ENCODE measurements at places on chromosomes 5 and 9.
A peak's percentile ranks its signal among the peaks of the same experiment; 100 is the strongest.

GRCh38 chr9:128927731-128928411 is 7.1 kb downstream of the PHYHD1 start:
- peak; percentile 44 for DNase-seq

DNA sequence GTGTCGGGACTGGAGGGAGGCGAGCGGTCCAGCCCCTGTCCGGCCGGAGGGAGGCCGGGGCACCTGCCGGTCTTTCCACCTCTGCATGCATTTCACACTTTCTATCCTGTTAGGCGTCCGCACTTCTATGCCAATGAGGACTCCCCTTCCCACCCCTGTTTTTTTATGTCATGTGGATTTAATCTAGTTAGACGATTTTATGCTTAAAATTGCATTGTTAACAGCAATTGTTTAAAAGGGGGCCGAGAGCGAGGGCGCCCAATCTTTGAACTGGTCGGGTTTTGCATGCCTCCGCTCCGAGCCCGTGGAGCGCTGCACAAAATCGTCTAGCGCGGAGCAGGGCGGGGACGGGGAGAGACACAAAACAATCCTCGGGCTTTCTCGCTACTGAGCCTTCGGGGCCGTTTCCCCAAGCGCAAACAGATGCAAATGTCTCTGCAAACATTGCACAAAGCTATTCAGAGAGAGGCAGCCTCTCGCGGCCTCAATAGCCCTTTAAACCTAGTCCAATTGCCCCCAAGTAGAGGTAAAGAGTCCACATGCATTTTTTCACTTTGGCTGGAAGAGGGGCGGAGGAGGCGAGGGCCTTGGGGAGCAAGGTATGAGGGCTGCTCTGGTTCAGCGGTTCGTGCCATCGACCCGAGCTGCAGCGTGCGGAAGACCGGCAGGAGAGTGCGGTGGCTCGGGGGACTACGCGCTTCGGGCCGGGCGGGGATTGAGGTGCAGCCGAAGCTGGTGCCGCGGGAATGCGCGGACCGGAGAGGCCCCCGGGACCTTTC is 37.5 kb upstream of the TIFAB start:
- no peak for DNase-seq

- no peak for DNase-seq
Observed at GRCh38 chr9:84368601-84369000, 28.0 kb upstream of the SLC28A3 start.

DNA sequence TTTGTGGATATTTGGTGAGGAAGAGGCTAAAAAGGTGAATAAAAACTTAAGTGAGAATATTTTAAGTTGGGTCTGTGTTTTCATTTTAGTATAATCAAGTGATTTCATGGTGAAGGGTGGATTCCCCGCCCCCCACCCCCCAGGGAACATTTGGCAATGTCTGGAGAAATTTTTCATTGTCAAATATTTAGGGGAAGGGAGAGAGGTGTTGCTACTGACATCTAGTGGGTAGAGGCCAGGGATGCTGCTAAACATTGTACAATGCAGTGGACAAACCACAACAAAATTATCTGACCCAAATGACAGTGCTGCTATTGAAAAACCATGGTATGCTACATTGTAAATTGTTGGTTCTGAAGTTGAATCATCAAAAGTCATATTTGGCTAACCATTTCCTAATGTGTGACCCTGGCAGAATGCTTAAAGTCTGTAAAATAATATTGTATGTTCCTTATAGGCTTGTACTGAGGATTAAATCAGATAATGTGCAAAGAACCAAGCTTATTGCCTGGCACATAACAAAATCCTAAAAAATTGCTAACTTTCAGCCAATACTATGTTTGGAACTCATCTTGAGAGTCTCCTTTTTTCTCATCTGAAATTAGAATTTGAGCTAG is 5.6 kb downstream of the C5orf24 start:
- DNase-seq: peak; percentile 35

- DNase-seq: peak; percentile 25
Observed at GRCh38 chr5:55308254-55308836, 556 bp downstream of the MTREX start.

- no peak for DNase-seq
Observed at GRCh38 chr5:41955432-41956024, 30.4 kb downstream of the FBXO4 start.

DNA sequence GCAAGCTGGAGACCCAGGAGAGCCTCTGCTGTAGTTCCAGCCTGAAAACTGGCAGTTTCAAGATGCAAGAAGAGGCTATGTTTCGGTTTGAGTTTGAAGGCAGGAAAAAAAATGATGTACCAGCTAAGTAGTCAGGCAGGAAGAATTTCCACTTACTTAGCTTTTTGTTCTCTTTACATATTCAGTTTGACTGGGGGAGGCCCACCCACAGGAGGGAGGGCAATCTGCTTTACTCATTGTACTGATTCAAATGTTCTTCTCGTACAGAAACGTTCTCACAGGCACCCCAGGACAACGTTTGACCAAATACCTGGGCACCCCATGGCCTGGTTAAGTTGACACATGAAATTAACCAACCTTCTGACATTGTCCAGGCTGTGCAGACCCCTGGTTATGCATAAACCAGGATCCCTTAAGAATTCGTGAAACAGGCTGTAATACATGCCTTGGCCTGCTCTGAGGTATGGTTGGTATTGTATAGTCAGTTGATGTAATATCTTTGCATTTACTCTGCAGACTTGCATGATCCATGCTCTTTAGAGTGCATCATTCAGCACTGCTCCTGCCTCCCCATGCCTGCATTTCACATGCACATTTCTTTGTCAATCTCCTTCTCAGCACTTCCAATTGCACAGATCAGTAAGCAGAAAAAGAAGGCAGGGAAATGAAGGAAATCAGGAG is 687.1 kb downstream of the TAF11L14 start:
- no peak for DNase-seq

DNA sequence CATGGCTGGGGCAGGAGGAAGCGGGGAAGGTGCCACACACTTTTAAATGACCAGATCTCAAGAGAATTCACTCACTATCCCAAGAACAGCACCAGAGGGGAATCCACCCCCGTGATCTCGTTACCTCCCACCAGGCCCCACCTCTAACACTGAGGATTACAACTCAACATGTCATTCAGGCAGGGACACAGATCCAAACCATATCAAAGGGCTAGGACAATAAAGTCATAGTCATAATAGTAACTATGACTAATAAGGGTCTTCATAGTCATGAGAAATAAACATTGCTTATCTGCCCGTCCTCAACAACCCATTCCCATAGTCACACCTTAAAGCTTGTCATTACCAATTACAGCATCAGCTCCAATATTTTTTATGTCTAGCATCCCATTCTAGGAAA is 65.3 kb upstream of the SMC2 start:
- peak; percentile 36 for DNase-seq

DNA sequence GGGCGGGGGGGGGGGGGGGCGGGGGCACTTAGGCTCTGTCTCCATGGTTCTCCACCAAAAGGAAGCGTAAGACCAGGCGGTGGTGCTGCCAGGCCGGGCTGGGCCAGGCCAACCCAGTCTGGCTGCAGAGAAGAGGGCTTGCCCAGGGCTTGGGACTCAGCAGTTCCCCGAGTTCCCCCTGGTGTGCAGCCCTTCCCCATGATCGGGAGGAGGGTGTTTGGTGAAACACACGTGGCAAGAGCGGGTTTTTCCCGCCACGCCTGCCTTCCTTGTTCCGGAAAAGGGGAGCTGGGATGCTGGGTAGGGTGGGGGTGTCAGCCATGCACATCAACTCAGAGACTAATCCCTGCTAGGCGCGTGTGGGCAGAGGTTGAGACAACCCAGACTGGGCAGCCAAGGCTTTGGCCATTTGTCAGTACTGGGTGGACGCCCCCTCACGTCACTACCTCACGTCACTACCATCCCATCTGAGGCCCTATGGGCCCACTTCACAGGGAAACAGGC is 32.9 kb downstream of the PRRX2 start:
- no peak for DNase-seq

DNA sequence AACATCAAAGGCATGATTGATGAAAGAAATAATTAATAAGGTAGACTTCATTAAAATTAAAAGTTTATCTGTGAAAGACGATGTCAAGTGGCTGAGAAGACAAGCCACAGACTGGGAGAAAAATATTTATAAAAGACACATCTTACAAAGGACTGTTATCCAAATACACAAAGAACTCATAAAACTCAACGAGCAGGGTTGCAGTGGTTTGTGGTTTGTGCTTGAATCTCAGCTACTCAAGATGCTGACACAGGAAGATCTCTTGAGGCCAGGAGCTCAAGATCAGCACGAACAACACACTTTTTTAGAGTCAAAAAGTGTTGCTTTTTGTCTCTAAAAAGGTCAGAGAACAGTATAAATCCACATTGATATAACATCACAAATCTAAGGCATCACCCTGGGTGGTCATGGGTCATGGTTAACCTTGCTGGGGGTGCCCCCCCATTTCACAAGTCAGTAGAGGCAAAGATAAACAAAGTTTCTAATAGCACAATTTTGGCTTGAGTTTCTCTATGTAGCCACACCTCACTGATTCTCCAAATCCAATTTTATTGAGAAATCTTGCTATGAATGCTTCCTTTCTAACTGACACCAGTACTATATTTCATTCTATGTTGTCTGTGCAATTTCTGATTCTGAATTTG is 342.9 kb upstream of the RPS23 start:
- no peak for DNase-seq

GRCh38 chr5:170785416-170785815 is 1.9 kb downstream of the GABRP start:
- DNase-seq: no peak

GRCh38 chr5:168117469-168117868 is 174.0 kb upstream of the WWC1 start:
- no peak for DNase-seq

GRCh38 chr5:172854451-172854871 is 20.4 kb downstream of the ERGIC1 start:
- DNase-seq: no peak

- no peak for DNase-seq
Observed at GRCh38 chr5:140113180-140113698, 670 bp upstream of the PURA start.

- DNase-seq: no peak
Observed at GRCh38 chr5:14328144-14328543, 185.0 kb downstream of the TRIO start.

GRCh38 chr5:151703227-151703626 is 16.5 kb upstream of the SPARC start:
- DNase-seq: no peak

DNA sequence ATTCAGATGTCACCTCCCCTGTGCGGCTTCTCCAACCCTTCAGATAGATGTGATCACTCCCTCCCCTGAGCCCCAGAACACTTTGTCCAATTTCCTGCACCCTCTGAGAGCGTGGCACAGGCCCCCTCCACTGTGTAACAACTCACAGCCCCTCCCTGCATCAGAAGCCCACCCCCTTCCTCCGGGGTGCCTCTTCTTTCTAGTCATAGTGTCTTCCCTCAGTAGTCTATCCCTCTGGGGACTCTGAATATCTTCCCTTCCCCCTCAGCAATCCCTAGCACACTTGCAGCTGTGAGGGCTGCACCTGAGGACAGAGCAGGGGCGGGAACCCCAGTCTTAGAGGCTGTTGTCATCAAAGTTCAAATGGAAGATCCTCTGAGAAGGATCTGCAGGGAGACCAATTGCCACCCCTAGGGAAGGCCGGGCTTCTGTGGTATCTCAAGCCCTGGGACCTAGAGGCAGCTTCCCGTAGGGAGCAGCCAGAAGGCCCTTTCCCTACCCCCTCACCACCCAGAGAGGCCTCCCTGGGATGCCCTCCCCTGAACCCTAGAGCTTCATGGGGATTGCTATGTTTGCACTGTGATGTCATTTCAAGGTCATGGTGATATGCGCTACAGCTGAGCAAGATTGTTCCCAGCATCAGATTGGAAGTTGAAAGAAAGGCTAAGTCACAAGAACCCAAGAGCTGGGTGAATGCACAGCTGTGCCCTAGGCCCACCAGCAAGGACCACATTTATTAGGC is 70.7 kb downstream of the THBS4 start:
- DNase-seq: no peak

GRCh38 chr9:93247892-93248291 is 64.0 kb downstream of the WNK2 start:
- no peak for DNase-seq

GRCh38 chr5:167886196-167886595 is 405.2 kb upstream of the WWC1 start:
- no peak for DNase-seq

GRCh38 chr5:83000428-83000827 is 76.8 kb downstream of the TMEM167A start:
- DNase-seq: no peak

DNA sequence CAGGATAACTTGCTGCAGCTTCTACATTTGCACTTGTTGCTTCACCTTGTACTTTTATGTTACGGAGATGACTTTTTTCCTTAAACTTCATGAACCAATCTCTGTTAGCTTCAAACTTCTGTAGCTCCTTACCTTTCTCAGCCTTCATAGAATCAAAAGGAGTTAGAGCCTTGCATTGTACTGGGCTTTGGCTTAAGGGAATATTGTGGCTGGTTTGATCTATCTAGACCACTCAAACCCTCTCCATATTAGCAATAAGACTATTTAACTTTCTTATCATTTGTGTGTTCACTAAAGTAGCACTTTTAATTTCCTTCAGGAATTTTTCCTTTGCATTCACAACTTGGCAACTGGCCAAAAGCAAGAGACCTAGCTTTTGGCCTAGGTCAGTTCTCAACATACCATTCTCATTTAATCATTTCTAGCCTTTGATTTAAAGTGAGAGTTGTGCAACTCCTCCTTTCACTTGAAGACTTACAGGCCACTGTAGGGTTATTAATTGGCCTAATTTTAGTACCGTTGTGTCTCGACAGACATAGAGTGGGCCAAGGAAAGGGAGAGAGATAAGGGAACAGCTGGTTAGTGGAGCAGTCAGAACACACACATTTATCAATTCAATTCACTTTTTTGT is 63.7 kb downstream of the SHOC1 start:
- no peak for DNase-seq

- DNase-seq: no peak
Observed at GRCh38 chr9:109639674-109640579, 140.1 kb upstream of the PALM2AKAP2 start.

DNA sequence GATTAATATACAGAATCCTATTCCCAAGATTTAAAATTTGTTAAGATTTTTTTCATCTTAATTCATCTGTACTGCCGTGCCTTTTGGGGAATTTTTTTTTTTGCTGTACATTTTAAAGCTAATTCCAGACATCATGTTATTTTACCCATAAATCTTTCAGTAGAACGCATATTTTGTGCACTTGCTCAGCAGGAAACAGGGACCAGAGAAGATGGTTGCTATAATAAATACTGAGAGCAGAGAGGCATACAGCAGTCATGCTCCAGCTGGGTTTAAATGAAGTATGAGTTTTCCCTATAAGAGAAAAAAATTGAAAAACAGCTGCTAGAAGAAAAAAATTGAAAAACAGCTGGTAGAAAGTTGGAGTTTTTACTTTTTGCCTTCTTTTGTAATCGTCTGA is 196.9 kb upstream of the PUM3 start:
- DNase-seq: no peak
